Vagina (tissue), 2 donors: ENCODE measurements at places on chromosomes 4 and X.

GRCh38 chr4:86848136-86848535, 1.0 kb downstream of the SLC10A6 start:
- DNase-seq: no peak

DNA sequence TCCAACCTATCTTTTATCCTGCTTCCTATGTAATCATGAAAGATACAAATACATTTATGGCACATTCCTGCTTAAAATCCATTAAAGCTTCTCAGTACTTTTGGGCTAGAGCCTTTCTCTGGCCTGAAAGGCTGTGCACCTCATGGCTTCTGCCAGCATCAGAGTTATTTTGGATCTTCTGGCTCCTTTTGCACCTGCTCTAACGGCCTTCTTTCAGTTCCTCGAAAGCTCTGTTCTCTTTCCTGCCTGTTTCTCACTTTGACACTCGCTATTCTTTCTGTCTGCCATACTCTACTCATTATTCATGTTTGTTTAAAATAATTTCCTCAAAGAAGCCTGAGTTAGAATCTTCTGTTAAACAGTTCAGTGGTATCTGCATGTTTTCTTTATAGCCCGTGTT, 86.0 kb downstream of the LRP2BP start:
- no peak for DNase-seq

GRCh38 chr4:73607375-73608033, 12.7 kb downstream of the RASSF6 start:
- no peak for DNase-seq

GRCh38 chrX:154436374-154436982, 476 bp upstream of the GDI1 start:
- no peak for DNase-seq

- no peak for DNase-seq
These were observed 238.1 kb downstream of the BMPR1B start for GRCh38 chr4:94995684-94996394.

GRCh38 chrX:105765691-105766090, 56.6 kb upstream of the NRK start:
- no peak for DNase-seq

- no peak for DNase-seq
These were observed 551.4 kb upstream of the ADGRL3 start for GRCh38 chr4:60648774-60649173.

DNA sequence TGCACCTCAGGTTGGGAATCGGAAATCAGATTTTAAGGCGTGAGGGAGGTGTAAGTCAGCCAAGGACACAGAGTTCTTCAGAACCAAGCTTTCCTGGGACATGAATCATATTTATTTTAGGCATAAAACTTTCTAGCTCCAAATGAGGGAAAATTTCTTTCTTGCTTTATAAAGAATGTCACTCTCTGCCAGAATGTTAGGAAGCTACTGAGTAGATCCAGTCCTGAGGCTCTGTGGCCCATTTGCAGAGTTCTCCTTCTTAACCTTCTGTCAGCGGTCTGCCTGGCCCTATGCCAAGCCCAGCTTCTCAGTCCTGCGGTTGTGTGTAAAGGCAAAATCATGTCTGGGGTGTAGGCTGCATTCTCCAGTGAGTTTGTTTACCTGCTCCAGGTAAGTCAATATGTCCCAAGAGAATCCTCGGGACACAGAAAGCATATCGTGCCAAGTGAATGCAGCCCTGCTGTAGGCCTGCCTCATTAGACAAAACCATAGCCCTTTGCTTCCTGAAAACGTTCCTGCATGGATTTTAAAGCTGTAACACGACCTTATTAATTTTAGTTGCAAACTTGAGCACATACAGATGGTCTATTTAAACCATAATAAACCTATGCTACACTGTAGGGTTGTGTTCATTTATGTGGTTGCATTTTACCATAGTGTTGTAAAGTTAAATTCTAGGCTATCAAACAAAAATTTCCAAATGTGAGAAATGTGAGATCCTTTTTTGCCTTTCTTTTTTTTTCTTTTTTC, 29.2 kb upstream of the CCNI start:
- DNase-seq: no peak

DNA sequence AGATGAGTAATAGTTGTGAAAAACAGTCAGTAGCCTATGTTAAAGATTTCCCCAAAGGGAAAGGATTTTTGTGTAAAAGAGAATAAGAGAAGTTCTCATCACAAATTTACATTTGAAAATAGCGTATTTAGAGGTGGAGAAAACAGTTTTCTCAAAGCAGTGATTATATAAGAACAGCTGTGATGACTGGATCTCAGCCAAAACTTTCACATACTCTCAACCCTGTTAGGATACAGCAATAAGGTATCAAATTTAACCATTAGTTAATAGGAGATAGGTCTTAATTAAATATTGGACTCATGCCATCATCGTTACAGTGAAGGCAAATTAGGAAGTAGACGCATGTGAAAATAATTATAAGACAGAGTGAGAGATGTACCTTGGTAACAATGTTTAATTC, 622.7 kb downstream of the PCDH18 start:
- DNase-seq: no peak

- no peak for DNase-seq
These were observed 547.0 kb upstream of the NDST4 start for GRCh38 chr4:115660465-115660864.

- peak; percentile 91 for DNase-seq
These were observed 930 bp downstream of the ZNF718 start for GRCh38 chr4:125091-125771.

DNA sequence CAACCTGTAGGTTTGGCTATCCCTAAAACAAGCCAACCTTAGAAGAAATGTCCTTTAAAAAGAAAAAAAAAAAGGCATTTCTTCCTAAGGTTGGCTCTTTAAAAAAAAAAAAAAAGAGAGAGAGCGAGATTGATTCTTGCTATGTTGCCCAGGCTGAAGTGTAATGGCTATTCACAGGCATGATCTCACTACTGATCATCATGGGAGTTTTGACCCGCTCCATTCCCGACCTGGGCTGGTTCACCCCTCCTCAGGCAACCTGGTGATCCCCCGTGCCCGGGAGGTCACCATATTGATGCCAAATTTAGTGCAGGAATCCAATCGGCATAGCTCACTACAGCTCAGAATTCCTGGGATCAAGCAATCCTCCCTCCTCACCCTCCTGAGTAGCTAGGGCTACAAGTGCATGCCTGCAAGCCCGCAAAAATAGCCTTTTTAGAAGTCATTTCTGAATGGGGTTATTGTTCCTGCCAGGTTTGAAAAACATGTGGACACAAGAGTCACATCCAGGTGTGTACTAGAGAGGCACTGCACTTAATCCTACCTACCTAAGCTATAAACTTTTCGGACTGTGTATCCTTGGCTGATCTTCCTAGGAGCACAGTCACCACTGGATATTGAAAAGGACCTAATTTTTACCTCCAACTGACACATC, 61.4 kb upstream of the ZCCHC13 start:
- DNase-seq: no peak

- DNase-seq: no peak
These were observed 54.0 kb upstream of the AMELX start for GRCh38 chrX:11239230-11239629.

GRCh38 chr4:152464030-152464823, 71.7 kb downstream of the FBXW7 start:
- no peak for DNase-seq

GRCh38 chr4:17698116-17698515, 83.3 kb downstream of the FAM184B start:
- no peak for DNase-seq

- DNase-seq: no peak
These were observed 340 bp downstream of the HNRNPD start for GRCh38 chr4:82373486-82373815.

- no peak for DNase-seq
These were observed 27.6 kb downstream of the PHEX start for GRCh38 chrX:22059775-22060174.

DNA sequence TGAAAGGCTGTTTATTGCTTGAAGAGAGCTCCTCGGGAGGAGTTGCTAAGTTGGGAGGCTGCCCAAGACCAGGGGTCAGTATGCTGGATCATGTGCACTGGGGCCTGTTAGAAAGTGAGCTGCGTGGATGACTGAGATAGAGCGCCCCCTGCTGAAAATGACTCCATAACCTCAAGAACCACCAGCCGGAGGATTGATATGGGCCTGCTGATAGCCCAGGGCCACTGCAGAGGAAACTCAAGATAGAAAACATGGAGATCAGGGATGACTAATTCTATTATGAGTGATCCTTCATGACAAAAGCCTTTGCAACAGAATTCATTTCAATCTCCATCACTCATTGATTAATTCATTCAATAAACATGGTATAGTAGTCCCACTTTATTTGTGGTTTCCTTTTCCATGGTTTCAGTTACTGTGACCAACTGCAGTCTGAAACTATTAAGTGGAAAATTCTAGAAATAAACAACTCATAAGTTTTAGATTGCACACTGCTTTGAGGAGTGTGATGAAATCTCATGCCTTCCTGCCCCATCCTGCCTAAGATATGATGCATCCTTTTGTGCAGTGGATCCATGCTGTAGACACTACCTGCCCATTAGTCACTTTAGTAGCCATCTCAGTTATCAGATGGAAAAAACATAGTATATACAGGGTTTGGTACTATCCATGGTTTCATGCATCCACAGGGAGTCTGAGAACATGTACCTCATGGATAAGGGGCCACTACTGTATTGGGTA, 126.7 kb upstream of the MBNL3 start:
- no peak for DNase-seq

DNA sequence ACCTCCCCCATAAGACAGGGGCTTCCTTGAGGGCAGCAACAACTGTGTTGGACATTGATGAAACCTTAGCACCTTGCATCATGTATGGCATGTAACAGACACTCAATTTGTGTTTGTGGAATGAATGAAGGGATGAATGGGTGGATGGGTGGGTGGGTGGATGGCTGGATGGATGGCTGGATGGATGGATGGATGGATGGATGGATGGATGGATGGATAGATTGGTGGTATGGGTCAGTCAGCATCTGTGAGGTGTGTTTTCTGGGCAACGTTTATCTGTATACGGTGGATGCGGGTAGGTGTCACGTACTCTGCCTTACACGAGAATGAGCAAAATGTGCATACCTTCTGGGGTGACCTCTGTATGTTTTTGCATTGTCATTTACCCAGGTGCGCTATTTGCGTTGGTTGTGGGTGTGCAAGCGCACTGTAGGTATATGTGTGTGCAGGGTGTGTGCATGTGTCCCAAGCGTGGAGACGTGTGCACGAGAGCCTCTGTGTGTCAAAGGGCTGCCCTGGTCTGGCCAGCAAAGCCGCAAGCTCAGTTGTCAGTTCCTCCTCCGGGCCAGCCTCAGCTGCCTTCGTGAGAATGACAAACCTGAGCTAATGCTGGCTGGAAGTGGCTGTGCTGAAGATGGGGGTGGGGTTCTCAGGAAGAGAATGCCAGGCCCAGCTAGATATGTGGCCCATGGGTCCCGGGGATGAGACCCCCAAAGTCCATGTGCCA, 26.5 kb downstream of the ELF4 start:
- DNase-seq: no peak

DNA sequence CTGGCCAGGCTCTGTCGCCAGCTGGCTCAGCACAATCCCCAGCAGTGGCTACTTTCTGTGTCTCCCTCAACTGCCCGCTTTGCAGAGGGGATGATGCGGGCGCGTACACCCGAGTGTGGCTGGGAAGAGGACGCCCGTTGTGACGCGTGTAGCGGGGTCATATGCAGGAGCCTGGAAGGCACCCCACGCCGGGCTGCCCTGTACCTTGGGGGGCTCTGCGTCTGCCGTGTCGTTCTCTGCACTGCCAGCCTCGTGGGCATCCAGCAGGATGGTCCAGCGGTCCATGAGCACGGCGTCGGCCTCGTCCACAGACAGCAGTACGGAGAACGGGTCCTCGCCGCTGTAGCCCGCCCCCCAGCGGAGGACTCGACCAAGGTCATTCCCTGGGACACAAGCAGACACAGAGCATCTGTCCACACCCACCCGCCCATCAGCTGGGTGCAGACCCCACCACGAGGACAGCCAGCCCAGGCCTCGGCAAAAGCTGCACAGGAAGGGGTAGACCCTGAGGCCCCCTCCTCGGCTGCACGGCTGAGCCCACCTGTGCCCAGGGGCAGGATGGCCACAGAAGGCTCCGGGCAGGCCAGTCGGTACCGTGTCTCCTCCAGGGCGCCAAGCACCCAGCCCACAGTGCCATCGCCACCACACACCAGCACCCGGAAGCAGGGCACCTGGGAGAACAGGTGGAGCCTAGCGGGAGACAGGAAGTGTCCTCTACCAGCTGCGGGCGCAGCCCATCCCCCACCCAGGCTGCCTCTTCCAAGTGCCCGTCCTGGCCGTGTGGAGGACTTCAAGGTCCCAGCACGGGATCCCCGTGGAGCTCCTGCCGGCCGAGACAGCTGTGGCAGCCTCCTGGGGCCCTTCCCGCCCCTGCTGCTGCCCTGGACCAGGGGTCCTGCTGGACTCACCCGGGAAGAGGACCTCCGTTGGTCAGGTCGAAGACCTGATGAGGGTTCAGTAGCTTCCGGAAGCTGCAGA, 10.8 kb downstream of the DGKQ start:
- no peak for DNase-seq

- no peak for DNase-seq
These were observed 98.3 kb downstream of the FAM47B start for GRCh38 chrX:35040871-35041270.

DNA sequence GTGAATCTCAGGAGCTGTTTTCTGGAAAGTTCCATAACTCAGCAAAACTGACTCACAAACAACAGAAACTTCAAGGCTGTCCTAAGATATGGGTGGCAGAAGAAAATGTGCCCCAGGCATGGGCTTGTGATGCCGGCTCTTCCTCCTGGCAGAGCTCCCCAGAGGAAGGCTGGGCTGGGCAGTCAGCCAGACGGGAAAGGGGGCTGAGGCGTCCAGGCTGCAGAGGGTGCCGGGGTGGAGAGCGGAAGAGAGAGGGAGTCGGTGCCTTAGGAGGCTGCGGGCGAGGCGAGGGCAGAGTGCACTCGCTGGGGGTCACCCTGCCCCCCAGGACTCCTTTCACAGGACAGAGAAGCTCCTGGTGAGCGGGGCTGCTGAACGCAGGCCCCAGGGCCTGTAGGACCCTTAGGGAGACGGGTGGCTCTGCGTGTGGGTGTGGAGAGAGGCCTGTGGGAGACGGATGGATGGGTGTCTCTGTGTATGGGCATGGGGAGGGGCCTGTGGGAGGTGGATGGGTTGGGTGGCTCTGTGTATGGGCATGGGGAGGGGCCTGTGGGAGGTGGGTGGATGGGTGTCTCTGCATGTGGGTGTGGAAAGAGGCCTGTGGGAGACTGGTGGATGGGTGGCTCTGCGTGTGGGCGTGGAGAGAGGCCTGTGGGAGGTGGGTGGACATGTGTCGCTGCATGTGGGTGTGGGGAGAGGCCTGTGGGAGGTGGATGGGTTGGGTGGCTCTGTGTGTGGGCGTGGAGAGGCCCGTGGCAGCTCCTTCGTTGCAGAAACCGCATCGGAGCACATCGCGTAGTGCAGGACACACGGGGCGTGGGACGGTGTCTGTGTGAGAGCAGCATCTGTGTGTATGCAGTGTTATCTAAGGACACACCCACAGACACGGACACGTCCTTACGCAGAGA, 15.9 kb downstream of the PCGF3 start:
- no peak for DNase-seq

- DNase-seq: no peak
These were observed 139.7 kb downstream of the MAPK10 start for GRCh38 chr4:86220121-86220520.

GRCh38 chr4:146442801-146443200, 78.9 kb downstream of the SLC10A7 start:
- no peak for DNase-seq

- DNase-seq: no peak
These were observed 117.5 kb downstream of the AFAP1 start for GRCh38 chr4:7822137-7822505.

- no peak for DNase-seq
These were observed 20.5 kb downstream of the SPIN4 start for GRCh38 chrX:63330681-63331080.

GRCh38 chr4:6253111-6253510, 16.5 kb upstream of the WFS1 start:
- no peak for DNase-seq

GRCh38 chr4:182435401-182435800, 192.2 kb downstream of the TENM3 start:
- DNase-seq: no peak
